Vagina (tissue), 2 donors: ENCODE measurements at places on chromosomes 4 and X.

DNA sequence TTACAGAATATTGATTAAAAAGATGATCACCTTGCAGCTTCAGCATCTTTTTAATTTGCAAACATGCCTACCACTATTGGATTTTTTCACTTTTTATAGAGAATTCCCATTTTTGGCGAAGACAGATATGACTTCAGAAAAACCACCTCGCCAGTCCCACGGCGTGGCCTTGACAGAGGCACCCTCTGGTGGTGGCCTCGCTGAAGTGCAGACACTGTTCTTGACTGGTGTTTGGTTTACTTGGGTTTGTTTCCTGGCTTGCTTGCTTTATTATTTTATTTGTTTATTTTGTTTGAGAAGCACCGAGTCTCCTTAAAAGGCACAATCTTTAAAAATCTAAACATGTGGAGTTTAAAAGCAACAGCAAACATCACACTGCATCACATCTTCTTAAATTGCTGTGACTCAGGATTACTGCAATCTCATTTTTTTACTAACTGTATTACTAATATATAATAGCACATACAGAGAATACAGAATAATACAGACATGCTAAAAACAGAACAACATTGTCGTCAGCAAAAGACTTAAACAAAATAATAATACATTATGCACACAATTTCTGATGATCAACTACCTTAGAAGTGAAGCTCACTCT, 13.1 kb upstream of the AMTN start:
- no peak overlapping the region for H3K4me3 ChIP-seq
- H3K36me3 ChIP-seq: no peaks in the 10 kb centered on the region
- H3K27me3 ChIP-seq: no peaks in the 10 kb centered on the region
- no peak for DNase-seq
- no peak overlapping the region for H3K27ac ChIP-seq

DNA sequence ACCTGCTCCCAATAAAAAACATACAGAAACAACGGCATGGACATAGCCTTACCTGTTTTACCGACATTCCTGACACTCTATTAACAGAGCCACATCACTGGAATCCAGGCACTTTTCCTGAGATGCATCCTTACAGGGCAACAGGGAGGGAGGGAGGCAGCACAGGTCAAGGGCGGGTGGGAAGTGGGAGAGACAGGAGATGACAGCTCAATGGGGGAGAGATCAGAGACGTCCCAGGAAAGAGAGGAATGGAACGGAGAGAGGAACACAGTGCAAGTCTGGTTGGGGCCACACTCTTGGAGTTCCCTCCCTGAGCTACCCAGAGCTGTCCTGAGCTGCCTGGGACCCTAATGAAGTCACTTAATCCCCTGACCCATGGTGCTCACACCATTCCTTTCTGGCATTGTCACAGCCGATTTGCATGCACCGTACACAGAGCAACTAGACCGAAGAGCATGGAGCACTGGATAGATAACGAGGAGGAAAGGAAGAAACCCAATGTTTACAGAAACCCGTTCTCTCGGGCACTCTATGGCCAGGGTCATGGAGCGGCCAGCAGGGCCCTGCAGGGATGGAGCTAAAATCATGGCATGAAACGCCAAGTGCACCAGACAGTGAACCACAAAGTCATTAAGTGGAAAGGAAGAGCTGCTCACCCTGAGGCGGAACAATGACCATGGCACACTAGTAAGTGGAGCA, 93.1 kb downstream of the NSUN7 start:
- no peak overlapping the region for H3K27ac ChIP-seq
- no peak for DNase-seq
- H3K36me3 ChIP-seq: no peaks in the 10 kb centered on the region
- no peaks in the 10 kb centered on the region for H3K27me3 ChIP-seq

DNA sequence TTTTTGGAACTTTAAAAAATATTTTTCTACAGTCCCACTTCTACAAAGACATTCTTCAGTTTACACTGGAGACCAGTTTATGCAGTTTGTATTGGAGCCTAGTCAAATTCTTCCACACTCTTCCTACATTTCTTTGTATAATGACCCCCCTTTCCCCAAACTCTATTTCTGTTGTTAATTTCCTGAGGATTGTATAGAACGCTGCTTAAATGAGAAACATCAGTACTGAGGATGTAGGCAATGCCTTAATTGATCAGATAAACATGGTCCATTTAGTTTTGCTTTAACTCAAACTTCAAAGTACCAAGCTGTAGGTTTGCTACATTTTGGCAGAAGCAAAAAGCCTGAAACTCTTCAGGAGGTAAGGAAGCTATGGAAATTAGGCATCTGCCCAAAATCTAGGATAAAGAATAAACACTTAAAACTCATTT, 155.5 kb downstream of the SLC7A11 start:
- no peak overlapping the region for H3K27ac ChIP-seq
- H3K4me3 ChIP-seq: no peak overlapping the region
- H3K4me1 ChIP-seq: no peaks in the 10 kb centered on the region
- no peaks in the 10 kb centered on the region for H3K27me3 ChIP-seq
- DNase-seq: no peak

DNA sequence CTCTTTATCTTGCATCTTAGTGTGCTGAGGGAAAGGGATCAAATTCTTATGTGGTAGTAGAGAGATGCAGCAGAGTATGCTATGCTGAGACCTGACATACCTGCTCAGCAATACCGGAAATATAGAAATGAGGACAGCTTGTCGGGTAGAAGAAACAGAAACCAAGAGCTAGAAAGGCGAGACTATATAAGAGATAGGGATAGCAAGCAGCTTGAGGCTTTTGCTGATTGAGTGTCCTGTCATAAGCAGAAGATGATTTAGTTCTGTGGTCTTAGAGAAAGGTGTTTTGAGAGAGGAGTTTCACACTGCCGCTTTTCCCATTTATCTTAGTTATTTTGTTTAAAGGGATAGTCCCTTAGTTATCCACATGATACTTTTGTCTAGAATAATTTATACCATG, 31.7 kb downstream of the USP9X start:
- H3K4me1 ChIP-seq: peaks cover 16% of the 10 kb centered on the region
- H3K27ac ChIP-seq: no peak overlapping the region
- no peak overlapping the region for H3K4me3 ChIP-seq
- no peaks in the 10 kb centered on the region for H3K36me3 ChIP-seq
- DNase-seq: no peak
- no peaks in the 10 kb centered on the region for H3K27me3 ChIP-seq

- no peak for DNase-seq
- no peak overlapping the region for H3K27ac ChIP-seq
- no peaks in the 10 kb centered on the region for H3K36me3 ChIP-seq
- H3K4me3 ChIP-seq: no peak overlapping the region
- no peaks in the 10 kb centered on the region for H3K4me1 ChIP-seq
These were observed 10.5 kb upstream of the USP27X start for GRCh38 chrX:49868739-49869138.

DNA sequence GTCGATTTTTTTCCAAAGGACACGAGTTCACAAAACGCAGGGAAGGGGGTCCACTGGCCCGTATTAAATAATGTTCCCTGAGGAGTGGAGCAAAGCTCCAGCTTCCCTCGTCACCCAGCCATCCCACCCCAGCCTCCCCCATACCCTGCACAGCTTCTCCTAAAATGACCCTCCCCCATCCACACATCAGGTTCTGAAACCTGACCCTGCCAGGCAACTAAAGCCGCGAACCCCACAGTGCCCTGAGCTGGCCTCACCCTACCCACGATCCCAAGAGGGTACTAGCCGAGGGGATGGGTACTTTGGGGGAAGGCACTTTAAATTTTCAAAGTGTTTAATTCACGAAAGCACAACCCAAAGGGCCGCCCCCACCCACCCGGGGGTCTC, 634 bp downstream of the APOO start:
- peak overlapping the region; percentile 47 for H3K4me3 ChIP-seq
- peaks cover 2% of the 10 kb centered on the region for H3K4me1 ChIP-seq
- no peak for DNase-seq
- H3K27me3 ChIP-seq: no peaks in the 10 kb centered on the region
- H3K36me3 ChIP-seq: no peaks in the 10 kb centered on the region

DNA sequence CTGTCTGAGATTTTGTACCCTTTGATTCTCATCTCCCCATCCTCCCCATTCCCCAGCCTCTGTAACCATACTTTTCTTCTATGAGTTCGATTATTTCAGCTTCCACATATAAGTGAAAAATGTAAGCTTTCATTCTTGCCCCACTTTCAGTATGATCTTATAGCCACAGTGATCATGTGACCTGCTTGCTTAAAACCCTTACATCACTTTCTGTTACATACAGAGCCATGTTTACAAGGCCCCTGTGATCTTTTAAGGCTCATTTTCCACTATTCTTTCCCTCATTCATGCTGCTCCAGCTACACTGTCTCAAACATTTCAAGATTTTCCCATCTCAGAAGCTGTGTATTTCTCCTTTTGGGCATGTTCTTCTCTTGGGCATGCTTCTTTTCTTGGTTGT, 147.7 kb downstream of the DCK start:
- no peaks in the 10 kb centered on the region for H3K27me3 ChIP-seq
- no peak for DNase-seq
- no peaks in the 10 kb centered on the region for H3K36me3 ChIP-seq
- H3K27ac ChIP-seq: no peak overlapping the region
- H3K4me1 ChIP-seq: no peaks in the 10 kb centered on the region

DNA sequence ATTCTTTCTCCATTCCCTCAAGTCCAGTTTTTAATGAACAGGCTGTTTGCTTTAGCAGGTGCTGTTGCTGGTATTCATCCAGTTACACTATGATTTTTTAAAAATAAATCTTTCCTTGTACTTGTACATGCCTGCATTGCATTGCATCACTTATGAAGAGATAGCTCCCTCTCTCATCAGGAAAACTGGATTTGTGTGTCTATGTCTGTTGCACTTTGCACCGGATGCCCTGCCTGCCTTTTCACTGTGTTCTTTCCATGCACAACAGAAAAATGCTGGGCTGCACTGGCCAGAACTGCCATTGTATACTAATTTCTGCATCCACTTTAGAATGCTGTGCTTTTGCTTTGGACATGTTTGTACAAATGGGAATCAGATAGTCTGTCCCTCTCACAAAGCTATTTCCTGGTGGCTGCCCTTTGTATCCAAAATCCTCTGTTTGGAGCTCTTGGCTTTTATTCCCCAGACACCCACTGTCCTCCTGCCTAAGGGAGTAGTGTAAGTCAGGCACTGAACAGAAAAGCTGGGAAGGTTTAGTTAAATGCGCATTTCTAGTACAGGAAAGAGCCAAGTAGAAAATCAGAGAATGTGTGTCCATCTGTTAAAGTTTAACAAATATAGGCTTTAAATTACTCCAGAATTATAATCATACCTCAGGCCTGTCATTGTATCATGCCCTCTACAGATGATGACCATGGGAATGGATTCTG, 119.1 kb downstream of the MBNL3 start:
- H3K27me3 ChIP-seq: no peaks in the 10 kb centered on the region
- DNase-seq: no peak
- H3K4me1 ChIP-seq: no peaks in the 10 kb centered on the region
- no peak overlapping the region for H3K27ac ChIP-seq

- no peak for DNase-seq
- no peaks in the 10 kb centered on the region for H3K27me3 ChIP-seq
- no peaks in the 10 kb centered on the region for H3K4me1 ChIP-seq
- no peaks in the 10 kb centered on the region for H3K36me3 ChIP-seq
These were observed 1309.0 kb upstream of the PABPC4L start for GRCh38 chr4:135510582-135510981.

GRCh38 chrX:23478561-23478960, 143.9 kb downstream of the PTCHD1 start:
- H3K27ac ChIP-seq: no peak overlapping the region
- no peaks in the 10 kb centered on the region for H3K36me3 ChIP-seq
- no peaks in the 10 kb centered on the region for H3K4me1 ChIP-seq
- H3K27me3 ChIP-seq: no peaks in the 10 kb centered on the region
- no peak for DNase-seq

- no peak overlapping the region for H3K4me3 ChIP-seq
- no peak overlapping the region for H3K27ac ChIP-seq
- no peaks in the 10 kb centered on the region for H3K36me3 ChIP-seq
- no peak for DNase-seq
These were observed 61.7 kb downstream of the PPARGC1A start for GRCh38 chr4:23828020-23828715.

GRCh38 chrX:133668225-133668931, 253.1 kb upstream of the GPC4 start:
- no peak overlapping the region for H3K27ac ChIP-seq
- no peak for DNase-seq
- H3K4me1 ChIP-seq: no peaks in the 10 kb centered on the region

GRCh38 chr4:526189-526909, 27.3 kb downstream of the PIGG start:
- H3K4me1 ChIP-seq: no peaks in the 10 kb centered on the region
- H3K4me3 ChIP-seq: no peak overlapping the region
- no peaks in the 10 kb centered on the region for H3K27me3 ChIP-seq
- no peak for DNase-seq
- H3K36me3 ChIP-seq: peaks cover 70% of the 10 kb centered on the region

DNA sequence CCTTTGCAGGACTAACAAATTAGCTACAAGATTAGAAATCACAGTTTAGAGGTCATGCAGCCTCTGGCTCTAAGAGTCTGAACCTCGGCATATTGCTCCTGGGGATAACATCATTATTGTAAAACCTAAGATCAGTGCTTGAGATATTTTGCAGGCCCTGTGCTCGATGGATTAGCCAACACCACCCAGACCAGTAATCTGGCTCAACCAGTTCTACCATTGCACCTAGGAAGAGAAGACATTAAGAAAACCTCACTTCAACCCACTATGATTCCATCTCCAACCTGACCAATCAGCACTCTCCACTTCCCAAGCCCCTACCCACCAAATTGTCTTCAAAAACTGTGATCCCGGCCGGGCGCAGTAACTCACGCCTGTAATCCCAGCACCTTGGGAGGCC, 43.6 kb downstream of the WFS1 start:
- no peak for DNase-seq
- H3K4me3 ChIP-seq: no peak overlapping the region
- no peaks in the 10 kb centered on the region for H3K36me3 ChIP-seq
- peaks cover 12% of the 10 kb centered on the region for H3K4me1 ChIP-seq
- no peaks in the 10 kb centered on the region for H3K27me3 ChIP-seq
- no peak overlapping the region for H3K27ac ChIP-seq

GRCh38 chrX:120774606-120775005, 101.1 kb downstream of the CT47B1 start:
- no peak overlapping the region for H3K4me3 ChIP-seq
- H3K27ac ChIP-seq: no peak overlapping the region
- DNase-seq: no peak
- H3K4me1 ChIP-seq: no peaks in the 10 kb centered on the region
- no peaks in the 10 kb centered on the region for H3K36me3 ChIP-seq
- no peaks in the 10 kb centered on the region for H3K27me3 ChIP-seq

DNA sequence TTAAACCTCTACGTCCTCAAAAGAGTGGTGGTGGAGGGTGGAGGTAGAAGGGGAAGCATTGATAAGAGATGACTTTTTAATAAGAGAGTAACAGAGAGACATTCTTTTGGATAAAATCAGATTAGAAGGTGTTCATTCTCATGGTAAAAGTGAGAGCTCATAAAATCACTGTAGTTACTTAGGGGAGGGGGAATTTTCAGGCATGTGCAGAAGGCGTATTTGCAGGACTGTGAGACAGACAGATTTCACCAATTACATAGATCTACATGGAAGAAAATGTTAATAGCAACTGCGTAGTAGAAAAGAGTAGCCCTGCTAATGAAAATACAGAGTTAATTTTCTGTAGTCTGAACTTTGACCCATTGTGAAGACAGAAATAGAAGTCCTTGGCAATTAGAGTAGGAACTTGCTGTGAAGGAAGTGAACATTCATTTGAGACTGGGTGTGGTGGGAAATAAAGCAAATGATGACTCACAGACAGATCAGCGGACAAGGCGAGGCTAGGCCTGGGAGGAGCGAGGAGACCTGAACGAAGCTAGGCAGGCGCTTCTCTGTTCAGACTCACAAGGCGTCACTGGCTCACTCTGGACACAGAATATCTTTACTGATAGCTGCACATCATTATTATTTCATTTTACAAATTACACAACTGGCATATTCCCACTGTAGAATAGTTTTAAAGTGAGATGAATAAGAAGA, 57.2 kb upstream of the FAM9C start:
- no peak for DNase-seq
- H3K27ac ChIP-seq: peak overlapping the region; percentile 61
- no peaks in the 10 kb centered on the region for H3K4me1 ChIP-seq
- no peaks in the 10 kb centered on the region for H3K36me3 ChIP-seq
- no peaks in the 10 kb centered on the region for H3K27me3 ChIP-seq
